ENCODE measurements at places on chromosomes 5 and 9. TPM values are rescaled to one million over a fixed set of nuclear protein-coding genes. Genes with fewer than 3 reads are reported as not detected.

The TSSK1B gene
- 0.04 TPM for total RNA-seq

The BAAT gene
- total RNA-seq: not detected

The GABRG2 gene
- not detected for total RNA-seq

The EPB41L4A gene
- 1.3 TPM for total RNA-seq

The IGFBPL1 gene
- total RNA-seq: not detected

The DND1 gene
- 1.6 TPM for total RNA-seq

The N4BP3 gene
- 6.1 TPM for total RNA-seq

The COMMD10 gene
- 31.0 TPM for total RNA-seq

The SARDH gene
- 0.27 TPM for total RNA-seq

The CD72 gene
- total RNA-seq: 0.11 TPM

The TMC1 gene
- not detected for total RNA-seq

The NCS1 gene
- 38.3 TPM for total RNA-seq

The SPARC gene
- total RNA-seq: 214 TPM

The RGS7BP gene
- not detected for total RNA-seq

The GHR gene
- total RNA-seq: 2.0 TPM

The GEMIN5 gene
- total RNA-seq: 19.5 TPM

The FAM151B gene
- 1.2 TPM for total RNA-seq

The PNPLA7 gene
- total RNA-seq: 0.11 TPM

The MYO10 gene
- total RNA-seq: 41.3 TPM

The PCSK1 gene
- not detected for total RNA-seq

The LRRC19 gene
- not detected for total RNA-seq

The SLC24A2 gene
- total RNA-seq: not detected

The VCAN gene
- 16.6 TPM for total RNA-seq

The EFNA5 gene
- total RNA-seq: 5.3 TPM

The ASPN gene
- total RNA-seq: not detected

The PMPCA gene
- 64.0 TPM for total RNA-seq

The ARSB gene
- total RNA-seq: 4.8 TPM

The C9orf153 gene
- total RNA-seq: not detected

The CAVIN4 gene
- total RNA-seq: 0.08 TPM

The PCDHGA9 gene
- 0.70 TPM for total RNA-seq

The NIM1K gene
- 0.08 TPM for total RNA-seq

The MTX3 gene
- 11.2 TPM for total RNA-seq

The HRCT1 gene
- 0.68 TPM for total RNA-seq

The MLANA gene
- total RNA-seq: not detected

The SH3RF2 gene
- total RNA-seq: 25.8 TPM

Measured in hair follicular keratinocyte (primary cell).